ENCODE measurements at places on chromosomes 7 and 10. TPM values are rescaled to one million over a fixed set of nuclear protein-coding genes. Genes with fewer than 3 reads are reported as not detected.

Gene TBRG4
- 93.9 TPM for polyA plus RNA-seq

Gene ZDHHC16
- polyA plus RNA-seq, result 49.6 TPM

Gene NEUROD6
- not detected for polyA plus RNA-seq

Gene CAMK1D
- polyA plus RNA-seq, result 1.7 TPM
